Natural killer cell treated with Interleukin-12 subunit alpha and Interleukin-12 subunit beta and Interleukin-15 and Interleukin-18, amount 100 ng/mL, for 72 hours (primary cell): ENCODE measurements at places on chromosomes 5 and 9. TPM values are rescaled to one million over a fixed set of nuclear protein-coding genes. Genes with fewer than 3 reads are reported as not detected.

FAM221B gene
- total RNA-seq = not detected

ISCA1 gene
- 18.9 TPM for total RNA-seq

IFNA8 gene
- total RNA-seq = not detected

CAVIN4 gene
- total RNA-seq = 0.48 TPM

PCDHB2 gene
- not detected for total RNA-seq

- no peak within 1 kb of the TSS for H3K4me3 ChIP-seq
- DNase-seq = no peak
- H3K36me3 ChIP-seq = no peaks in the 10 kb centered on the region
- no peak within 1 kb of the TSS for H3K27ac ChIP-seq
Observed at GRCh38 chr9:90642570-90643539, at the start of gene DIRAS2. TSS of gene DIRAS2 (minus strand) at chr9:90642824. CDS start at chr9:90613827, 28,997 bp downstream.

DNA sequence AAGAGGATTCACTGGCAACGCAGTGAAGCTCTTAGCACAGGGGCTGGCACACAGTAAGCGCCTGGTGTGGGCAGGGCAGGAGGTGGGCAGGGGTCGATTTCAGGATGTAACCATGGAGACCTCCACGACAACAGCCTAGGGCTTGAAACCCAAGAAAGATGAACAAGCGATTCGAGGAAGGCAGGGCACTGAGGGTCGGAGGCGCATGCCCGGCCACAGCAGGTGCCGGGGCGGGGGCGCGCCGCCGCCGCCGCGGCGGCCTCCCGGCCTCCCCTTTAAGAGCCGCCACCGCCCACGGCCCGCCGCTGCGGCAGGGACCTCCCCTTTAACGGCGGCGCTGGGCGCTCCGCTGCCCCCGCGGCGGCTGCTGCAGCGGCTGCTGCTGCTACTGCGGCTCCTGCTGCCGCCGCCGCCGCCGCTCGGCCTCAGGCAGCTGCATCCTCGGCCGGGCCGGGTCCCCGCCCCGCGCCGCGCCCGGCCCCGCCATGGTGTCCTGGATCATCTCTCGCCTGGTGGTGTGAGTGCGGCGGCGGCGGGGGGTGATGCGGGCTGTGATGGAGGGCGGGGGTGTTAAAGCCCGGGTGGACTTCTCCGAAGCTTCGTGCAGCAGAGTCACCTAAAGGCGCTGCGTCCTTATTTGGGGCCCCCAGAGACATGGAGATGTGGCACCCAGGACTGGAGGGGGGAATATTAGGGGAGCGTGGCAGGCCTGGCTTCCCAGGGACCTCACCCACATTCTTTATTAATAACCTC is at the start of gene REEP2:
Gene REEP2 (plus strand): TSS at position 334 of the 753 bp plus-strand sequence. CDS start 152 bp downstream, at position 486.
- peak within 1 kb of the TSS; percentile 74 for H3K4me3 ChIP-seq
- H3K27me3 ChIP-seq = no peaks in the 10 kb centered on the region
- no peak within 1 kb of the TSS for H3K27ac ChIP-seq
- peak; percentile 74 for DNase-seq
- peaks cover 11% of the 10 kb centered on the region for H3K4me1 ChIP-seq

DNA sequence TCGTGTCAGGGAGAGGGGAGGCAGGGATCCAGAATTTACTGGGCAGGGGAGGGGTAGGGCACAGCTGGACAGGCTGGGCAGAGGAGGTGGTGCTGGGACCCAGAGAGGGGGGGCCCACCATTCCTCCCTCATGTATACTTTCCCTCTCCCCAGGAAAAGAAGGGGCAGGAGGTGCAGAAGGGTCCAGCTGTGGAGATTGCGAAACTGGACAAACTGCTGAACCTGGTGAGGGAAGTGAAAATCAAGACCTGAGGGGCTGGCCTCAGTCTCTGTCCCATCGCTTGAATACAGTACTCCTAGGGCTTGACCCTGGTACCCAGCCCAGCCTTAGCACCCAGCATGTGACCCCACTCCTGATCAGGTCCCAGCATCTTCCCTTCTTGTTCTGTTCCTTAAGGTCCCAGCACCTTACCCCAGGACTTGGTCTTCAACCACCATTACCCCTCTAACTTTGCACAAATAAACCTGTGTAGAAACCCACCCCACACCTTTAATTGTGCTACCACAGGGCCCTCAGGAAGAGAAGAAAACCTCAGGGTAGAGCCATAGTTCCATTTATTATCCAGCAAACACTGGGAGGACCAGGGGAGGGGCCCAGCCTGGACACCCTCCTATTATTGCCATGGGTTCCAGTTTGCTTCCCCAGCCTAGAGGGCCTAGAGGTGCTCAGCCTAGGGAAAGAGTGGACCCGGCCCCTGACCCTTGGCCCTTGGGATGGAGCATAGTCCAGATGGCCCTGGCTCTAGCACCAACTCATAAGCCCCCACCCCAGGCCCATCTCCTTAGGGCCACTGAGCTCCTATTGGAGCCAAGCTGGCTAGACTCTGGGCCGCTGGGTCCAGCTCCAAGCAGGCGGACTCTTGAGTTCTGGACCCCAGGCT is 2.0 kb downstream of the ENHO start:
- no peak for DNase-seq
- H3K27ac ChIP-seq = no peak overlapping the region
- H3K36me3 ChIP-seq = no peaks in the 10 kb centered on the region

GRCh38 chr5:88746438-88746882 is 136.5 kb downstream of the MEF2C start:
- DNase-seq = no peak
- H3K27me3 ChIP-seq = peaks cover 3% of the 10 kb centered on the region
- H3K4me1 ChIP-seq = peaks cover 3% of the 10 kb centered on the region
- H3K4me3 ChIP-seq = no peak overlapping the region
- H3K36me3 ChIP-seq = no peaks in the 10 kb centered on the region

DNA sequence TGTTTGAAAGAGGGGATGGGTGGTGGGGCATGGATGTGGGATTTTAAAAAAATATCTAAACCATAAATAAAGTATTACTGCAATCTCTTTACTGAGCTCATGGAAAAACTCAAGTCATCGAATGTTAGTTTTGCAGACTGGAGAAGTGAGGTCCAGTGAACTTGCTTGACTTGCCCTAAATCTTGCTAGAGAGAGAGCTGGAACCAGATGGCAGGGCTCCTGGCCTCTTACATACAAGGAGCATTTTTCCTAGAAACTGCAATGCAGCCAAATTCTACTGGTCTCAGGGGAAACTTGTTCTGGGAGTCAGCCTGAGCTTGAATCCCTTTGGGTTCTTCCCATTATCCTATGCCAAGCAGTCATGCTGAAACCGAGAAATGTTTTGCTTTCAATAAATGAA is 2.9 kb upstream of the TGFBI start:
- H3K4me1 ChIP-seq = peaks cover 3% of the 10 kb centered on the region
- no peak overlapping the region for H3K4me3 ChIP-seq
- DNase-seq = no peak
- H3K27ac ChIP-seq = no peak overlapping the region

GRCh38 chr9:127735530-127736185 is 564 bp upstream of the TOR2A start:
- H3K27me3 ChIP-seq = no peaks in the 10 kb centered on the region
- H3K27ac ChIP-seq = peak overlapping the region; percentile 85
- H3K4me3 ChIP-seq = peak overlapping the region; percentile 78
- DNase-seq = no peak
- H3K36me3 ChIP-seq = no peaks in the 10 kb centered on the region
- H3K4me1 ChIP-seq = peaks cover 19% of the 10 kb centered on the region

GRCh38 chr5:76807296-76807695 is 11.5 kb upstream of the F2RL1 start:
- no peak overlapping the region for H3K4me3 ChIP-seq
- no peaks in the 10 kb centered on the region for H3K27me3 ChIP-seq
- H3K27ac ChIP-seq = no peak overlapping the region
